ENCODE measurements at places on chromosomes 1 and 21.
A peak's percentile ranks its signal among the peaks of the same experiment; 100 is the strongest.

DNA sequence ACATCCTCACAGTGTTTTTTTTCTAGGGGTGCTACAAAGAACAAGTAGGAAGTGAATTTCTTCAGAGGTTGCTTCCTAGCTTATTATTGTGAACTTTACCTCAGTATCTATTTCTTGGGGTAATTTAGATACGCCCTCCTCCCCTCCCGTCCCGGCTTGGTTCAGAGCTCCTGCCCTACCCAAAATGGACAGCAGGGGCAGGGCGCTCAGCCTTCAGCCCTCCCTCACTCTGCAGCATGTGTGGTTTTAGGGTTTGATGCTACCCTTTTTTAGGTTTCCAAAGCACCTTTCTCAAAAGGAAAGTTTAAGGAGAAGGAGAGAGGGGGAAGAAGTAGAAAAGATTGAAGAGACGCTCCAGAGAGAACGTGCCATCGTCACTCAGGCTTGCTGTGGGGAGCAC is 16.9 kb upstream of the POGK start:
- DNase-seq, result no peak

- no peak for DNase-seq
Measured at GRCh38 chr1:67590329-67590728, 94.7 kb upstream of the GADD45A start.

DNA sequence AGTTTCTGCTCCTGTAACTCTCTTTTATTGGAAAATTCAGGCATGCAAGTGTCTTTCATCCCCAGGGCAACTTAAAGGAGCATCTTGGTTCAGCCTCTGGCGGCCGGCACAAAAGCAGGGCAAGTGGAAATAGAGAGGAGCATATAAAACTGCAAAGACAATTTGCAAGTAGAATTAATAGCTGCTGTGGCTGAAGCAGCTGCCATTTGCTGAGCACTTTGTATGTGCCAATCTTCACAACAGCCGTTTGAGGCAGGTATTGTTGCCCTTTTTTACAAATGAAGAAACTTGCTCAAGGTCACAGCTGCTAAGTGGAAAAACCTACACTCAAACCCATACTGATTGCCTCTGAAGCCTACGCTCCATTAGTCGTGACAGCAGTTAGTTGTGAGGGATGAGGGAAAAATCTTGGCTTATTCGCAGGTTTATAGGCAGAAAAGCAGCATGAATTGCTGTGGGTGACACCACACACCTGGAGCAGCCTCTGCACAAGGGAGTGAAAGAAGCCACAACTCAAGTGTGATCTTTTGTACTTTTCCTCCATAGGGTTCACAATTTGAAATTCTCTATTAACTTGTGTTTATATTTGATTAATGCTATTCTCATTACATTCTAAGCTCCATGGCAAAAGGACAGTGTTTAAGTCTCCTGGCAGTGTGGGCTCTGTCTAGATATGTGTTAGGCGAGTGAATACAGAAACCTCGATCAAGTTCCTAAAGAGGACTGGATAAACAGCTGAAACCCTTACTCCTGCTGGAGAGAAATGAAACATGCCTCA is 99.0 kb upstream of the BEND5 start:
- peak; percentile 9 for DNase-seq

- no peak for DNase-seq
Measured at GRCh38 chr1:151334822-151335221, 7.6 kb upstream of the PI4KB start.

DNA sequence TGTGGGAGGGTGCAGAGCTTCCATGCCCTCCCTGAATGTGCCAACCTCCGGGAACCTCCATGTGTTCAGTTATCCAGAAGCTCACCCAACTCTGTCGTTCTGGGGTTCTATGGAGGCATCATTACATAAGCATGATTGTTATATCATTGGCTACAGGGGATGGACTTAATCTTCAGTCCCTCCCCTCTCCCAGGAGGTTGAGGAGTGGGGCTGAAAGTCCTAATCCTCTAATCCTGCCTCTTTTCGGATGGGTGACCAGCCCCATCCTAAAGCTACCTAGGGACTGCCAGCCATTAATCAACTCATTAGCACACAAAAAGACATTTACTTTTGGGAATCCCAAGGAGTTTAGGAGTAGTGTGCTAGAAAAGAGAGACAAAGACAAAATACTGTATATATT is 32.0 kb upstream of the PSEN2 start:
- DNase-seq, result no peak

DNA sequence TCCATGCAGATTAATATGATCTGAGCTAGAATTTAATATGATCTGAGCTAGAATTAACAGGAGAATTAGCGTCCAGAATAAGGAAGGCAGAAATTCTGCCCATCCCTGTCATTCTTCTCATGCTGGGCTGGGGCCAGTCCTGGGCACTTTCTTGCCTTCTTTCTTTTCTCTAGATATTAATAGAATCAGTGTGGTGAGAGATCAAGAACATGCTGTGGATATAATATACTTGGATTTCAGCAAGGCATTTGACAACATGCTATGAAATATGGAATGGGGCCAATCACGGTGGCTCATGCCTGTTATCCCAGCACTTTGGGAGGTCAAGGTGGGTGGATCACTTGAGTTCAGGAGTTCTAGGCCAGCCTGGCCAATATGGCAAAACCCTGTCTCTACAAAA is 18.1 kb downstream of the UBIAD1 start:
- DNase-seq, result no peak

DNA sequence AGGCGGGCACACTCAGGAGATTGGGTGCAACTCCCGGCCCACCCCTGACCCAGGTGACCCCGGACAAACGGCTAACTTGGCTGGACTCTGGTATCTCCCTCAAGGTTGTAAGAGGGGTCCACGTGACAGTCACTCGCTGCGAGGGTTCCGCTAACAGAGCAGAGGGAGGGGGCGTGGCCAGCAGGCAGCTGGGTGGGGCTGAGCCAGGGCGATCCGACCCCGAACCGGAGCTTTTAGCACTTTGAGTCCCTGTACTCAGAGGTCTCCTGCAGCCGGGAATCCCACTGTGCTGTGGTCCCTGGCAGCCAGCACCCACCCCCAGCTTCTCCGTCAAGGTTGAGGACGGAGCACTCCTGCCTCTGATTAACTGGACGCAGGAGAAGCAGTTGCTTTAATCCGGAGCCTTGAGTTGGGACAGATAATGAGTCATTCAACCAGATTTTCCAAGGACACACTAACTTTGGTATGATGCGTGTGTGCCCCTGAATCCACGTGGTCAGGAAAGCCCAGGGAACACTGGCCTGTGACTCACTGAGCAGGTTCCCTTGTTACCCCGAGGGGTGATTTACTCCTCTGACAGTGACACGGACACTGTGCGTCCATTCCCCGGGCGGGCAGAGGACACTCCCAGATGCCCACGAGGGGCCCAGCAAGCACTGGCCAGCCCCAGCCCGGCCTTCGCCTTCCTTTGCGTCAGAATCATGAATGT is 16.8 kb downstream of the TRPM2 start:
- peak; percentile 26 for DNase-seq

GRCh38 chr1:72439036-72439435 is 156.7 kb upstream of the NEGR1 start:
- DNase-seq, result no peak

- no peak for DNase-seq
Measured at GRCh38 chr1:51305371-51305823, 25.0 kb downstream of the TTC39A start.

DNA sequence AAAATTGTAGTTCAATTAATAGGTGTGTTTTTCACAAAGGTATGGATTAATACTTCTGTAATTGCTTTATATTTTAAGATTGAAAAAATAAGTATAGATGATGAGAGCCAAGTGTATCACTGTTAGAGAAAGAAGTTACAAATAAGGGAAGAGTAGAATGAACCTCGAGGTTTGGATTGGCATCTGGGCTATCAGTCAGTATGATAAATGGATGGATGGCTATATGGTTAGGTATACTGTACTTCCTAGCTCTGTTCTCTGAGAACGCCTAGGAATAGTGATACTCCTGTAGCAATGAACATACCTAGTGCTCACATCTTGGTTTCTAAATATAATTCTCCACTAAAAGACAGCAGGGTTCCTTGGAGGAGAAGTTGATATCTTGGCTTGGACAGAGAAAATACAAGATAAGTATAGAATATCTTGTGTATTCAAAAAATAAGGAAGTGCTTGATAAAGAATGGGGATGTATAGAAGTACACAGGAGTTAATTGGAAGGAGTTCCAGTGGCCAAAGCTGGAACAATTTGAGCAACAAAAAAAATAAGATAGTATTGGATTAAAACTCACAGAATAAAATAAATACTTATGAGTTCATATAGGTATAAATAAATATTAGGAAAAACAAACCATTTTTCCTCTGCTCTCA is 12.4 kb downstream of the IPO9 start:
- DNase-seq, result no peak

DNA sequence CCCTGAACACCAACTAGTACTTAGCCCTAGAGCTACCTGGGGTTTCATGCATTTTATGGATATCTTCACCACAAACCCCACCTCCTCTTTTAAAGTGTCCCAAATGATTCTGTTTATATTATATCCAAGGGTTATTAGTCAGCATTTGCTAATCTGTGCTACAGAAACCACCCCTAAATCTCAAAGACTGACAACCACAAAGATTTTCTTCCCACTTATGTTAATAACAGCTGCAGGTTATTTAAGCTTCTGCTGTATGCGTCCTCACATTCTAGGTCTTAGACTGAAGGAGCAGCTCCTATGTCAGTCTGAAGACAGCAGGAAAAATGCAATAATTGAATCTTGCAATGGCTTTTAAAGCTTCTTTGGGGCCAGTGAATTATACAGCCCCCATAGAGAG is 11.2 kb upstream of the PHC2 start:
- DNase-seq, result no peak

DNA sequence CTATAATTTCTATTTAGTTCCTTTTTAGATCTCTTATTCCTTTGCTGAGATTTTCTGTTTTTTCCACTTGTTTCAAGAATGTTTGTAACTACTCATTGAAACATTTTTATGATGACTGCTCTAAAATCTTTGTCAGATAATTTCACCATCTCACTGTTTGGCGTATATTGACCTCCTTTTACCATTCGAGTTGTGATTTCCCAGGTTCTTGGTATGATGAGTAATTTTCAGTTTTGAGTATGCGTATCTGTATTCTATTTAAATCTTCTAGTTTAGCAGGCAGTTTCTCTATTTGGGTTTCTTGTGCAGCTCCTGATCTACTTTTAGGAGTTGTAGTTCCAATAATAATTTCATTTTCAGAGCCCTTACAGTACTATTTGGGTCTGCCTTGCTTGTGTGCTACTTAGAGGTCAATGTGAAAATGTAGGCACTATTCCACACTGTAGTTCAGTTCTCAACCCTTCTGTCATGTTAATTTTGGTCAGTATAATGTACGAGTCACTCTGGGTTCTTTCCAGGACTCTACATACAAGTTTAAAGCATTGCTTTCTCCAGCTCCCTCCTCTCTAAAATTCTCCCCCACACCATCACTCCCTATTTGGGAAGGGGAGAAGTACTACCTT is 115.5 kb downstream of the ACBD6 start:
- DNase-seq, result no peak

- DNase-seq, result no peak
Measured at GRCh38 chr1:61692155-61692800, 32.7 kb downstream of the TM2D1 start.

GRCh38 chr1:29679828-29680558 is 443.7 kb downstream of the PTPRU start:
- DNase-seq, result no peak

GRCh38 chr1:51926171-51926812 is 47.8 kb upstream of the NRDC start:
- no peak for DNase-seq

DNA sequence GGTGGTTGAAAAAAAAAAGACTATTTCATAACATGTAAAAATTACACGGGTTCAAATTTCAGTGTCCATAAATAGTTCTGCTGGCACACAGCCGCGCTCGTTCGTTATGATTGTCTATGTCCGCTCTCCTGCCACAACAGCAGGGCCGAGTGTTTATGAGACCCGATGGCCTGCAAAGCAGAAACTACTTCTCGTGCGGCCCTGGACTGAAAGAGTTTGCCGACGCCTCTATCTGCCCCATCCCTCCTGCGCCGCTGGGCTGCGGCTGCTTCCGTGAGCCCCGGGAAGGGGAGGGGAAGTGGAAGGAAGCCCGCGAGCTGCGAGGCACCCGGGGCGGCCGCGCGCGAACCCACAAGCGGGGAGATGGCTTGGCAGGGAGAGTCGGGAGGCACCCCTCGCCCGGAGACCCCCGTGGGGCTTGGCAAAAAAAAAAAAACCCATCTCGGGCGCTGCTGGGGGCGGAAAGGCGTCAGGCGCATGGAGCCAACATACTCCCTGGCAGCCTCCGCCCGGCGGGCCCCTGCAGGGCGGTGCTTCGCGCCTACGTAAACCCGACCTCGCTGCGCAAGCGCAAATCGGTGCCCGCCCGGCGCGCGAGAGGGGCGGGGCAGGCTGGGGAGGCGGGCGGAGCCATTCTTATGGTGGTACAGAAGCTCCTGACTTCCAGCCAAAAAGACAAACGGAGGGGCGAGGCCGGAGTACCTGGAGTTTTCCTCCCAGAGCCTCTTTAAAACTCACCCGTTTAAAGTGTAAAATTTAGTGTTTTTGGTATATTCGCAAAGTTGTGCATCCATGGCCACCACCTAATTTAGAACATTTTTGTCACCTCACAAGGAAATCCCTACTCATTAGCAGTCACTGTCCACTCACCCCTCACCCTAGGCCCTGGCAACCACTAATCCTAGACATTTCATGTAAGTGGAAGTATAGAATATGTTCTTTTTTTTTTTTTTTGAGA is 8.3 kb downstream of the SLC27A3 start:
- DNase-seq, result peak; percentile 86

GRCh38 chr21:35222541-35222941 is 173.4 kb upstream of the RUNX1 start:
- DNase-seq, result no peak

DNA sequence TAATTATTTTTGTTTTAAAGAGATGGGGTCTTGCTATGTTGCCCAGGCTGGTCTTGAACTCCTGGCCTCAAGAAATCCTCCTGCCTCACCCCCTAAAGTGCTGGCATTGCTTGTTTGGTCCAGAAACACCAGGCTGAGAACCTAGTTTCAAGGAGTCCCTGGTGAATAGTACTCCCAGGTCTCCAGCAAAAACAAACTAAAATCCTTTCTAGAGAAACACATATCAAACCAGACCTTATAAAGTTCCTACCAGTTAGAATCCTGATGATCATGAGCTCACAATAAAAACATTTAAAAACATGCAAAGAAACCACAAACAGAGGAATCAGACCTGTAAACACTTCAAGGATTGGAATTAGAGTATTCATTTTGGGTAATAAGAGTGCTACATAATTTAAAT is 34.4 kb upstream of the PADI1 start:
- DNase-seq, result no peak

- DNase-seq, result no peak
Measured at GRCh38 chr1:26159743-26160039, 812 bp downstream of the FAM110D start.

All from NCI-H1436 (cell line).